ENCODE measurements at places on chromosomes 7 and 10.

GRCh38 chr10:80397014-80397413 is 11.3 kb upstream of the PRXL2A start:
- no peak for DNase-seq

- DNase-seq = no peak
These were observed 74.7 kb downstream of the LSM5 start for GRCh38 chr7:32415519-32415918.

DNA sequence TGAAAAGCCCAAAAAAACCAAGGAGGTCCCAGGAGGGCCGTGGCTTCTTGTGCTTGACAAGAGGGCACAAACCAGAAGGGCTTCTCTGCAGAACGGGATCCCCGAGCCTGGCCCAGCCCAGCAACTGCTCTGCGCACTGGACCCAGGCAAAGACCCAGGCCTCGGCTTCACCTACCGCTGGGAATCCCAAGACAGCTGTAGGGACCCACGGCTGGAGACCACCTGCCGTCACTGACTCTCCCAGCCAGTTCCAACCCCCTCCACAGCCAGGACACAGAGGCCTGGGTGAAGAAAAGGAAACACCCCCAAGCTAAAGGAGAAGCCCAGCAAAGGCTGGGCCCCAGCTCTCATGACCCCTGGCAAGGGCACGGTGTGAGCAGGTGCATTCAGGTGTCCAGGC is 24.3 kb downstream of the PDGFA start:
- DNase-seq = no peak

DNA sequence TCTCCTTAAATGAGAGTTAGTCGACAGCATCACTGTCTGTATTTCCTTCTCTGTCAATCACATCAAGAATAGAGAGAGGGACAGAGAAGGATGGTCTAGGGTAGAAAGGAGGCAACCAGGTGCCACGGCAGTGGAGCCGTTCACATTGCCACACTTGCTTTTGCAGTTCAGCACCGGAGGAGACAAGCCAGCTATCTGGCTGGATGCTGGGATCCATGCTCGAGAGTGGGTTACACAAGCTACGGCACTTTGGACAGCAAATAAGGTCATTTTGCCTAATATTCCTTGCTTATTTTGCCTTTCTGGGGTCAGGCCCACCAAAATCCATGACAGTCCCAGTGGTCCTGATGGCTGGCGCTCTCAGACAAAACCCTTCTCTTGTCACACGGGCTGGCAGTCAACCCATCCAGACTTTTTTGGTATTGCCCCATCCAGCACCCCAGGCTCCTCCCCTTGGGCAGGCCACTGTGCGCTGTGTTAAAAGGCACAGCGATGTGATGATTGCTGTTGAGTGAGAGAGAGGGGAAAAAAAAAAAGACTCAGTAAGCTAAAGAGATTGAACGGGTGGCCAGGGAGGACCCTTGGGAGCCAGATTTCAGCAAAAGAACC is 8.4 kb downstream of the CPA2 start:
- no peak for DNase-seq

DNA sequence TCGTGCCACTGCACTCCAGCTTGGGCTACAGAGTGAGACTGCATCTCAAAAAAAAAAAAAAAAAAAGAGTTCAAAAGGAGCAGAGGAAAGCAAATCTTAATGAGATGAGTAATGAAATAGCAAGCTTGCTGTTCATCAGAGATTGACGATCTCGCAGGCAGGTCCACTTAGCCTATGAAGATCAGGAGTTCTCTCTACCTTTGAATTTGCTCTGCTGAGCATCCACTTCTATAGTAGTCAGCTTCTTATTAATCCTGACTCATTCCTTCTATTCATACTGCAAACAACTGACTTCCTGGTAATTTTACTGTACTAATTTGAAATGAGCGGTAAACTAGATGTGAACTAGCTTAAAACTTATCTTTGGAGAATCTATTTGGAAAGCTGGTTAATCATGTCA is 1014.6 kb downstream of the GATA3 start:
- no peak for DNase-seq

GRCh38 chr10:49387071-49387470 is 8.8 kb downstream of the DRGX start:
- no peak for DNase-seq

DNA sequence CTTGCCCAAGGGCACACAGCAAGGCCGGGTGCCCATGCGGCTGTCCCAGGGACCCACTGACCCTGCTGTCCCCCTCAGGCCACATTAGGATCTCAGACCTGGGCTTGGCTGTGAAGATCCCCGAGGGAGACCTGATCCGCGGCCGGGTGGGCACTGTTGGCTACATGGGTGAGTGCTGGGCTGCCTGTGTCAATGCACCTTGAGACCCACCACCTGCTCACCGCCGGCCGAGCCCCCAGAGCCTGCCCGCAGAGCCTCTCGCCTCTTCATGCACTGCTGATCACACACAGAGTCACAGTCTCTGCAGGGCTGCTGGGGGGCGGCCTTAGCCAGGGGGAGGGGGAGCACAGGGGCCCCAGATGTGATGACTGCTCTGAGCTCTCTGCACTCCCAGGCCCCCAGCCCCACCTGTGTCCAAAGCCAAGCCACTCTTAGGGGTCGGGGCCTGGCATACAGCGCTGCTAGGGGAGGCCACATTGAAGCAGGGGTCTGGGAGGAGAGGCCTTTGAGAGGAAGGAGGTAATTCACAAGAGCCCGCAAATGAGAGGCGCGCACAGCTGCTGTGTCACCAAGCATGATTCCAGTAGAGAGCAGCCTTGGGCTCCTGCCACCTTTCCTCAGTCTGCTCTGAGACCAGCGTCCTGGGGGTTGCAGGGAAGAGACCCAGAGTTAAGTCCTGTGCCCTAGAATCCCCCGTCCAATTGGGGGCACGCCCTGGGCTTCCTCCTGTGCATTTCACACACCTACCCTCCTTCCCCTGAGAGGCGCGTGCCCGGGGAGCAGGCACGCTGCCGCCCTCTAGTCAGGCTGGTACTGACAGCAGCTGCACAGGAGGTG is 100.4 kb downstream of the RGS10 start:
- no peak for DNase-seq

- DNase-seq = no peak
These were observed 26.5 kb upstream of the GPR141 start for GRCh38 chr7:37656913-37657530.

- peak; percentile 73 for DNase-seq
These were observed 1.7 kb upstream of the TNKS2 start for GRCh38 chr10:91796331-91797047.

GRCh38 chr7:41627645-41628298 is 75.1 kb downstream of the INHBA start:
- DNase-seq = no peak

- DNase-seq = no peak
These were observed 3.2 kb downstream of the PRF1 start for GRCh38 chr10:70599319-70599718.

- no peak for DNase-seq
These were observed 34.4 kb upstream of the DYNC1I1 start for GRCh38 chr7:95737828-95738505.

GRCh38 chr7:102836191-102836919 is 76.4 kb upstream of the LRRC17 start:
- no peak for DNase-seq

- DNase-seq = peak; percentile 26
These were observed 70.5 kb upstream of the ABI1 start for GRCh38 chr10:26931223-26931622.

DNA sequence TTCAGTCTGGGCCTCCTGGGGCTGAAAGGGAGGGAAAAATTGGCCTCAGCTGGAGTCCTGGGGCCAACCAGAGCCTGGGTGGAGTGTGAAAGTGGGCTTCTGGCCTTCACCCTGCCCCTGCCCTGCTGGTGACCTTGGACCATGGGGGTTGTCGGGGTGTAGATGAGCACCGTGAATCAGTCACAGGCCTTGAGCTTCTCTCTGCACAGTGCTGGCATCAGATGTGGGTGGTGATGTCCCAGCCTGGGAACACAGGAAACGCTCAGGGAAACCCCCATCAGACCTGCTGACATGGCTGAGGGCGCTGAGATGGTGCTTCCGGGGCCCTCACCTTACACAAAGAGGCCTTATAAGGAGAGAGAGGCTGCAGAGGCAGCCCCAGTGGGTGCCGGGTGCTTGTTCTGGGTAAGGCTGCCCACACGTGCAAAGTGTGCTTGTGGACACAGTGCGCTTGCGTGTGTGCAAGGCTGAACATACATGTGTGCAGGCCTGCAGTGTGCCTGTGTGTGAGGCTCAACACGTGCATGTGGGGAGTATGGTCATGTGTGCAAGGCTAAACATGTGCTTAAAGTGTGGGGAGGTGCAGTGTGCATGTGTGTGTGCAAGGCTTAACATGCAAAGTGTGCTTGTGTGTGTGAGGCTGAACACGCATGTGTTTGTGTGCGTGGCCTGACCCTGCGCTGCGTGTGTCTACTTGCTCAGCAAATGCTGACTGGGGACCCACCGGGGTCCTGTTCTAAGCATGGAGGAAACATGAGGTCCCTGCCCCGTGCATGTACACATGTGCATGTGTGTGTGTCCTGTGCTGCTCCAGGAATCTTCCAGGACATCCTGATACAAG is 6.5 kb downstream of the ARPC1B start:
- DNase-seq = peak; percentile 95

- DNase-seq = no peak
These were observed 366.1 kb upstream of the ANKRD30A start for GRCh38 chr10:36759141-36759805.

DNA sequence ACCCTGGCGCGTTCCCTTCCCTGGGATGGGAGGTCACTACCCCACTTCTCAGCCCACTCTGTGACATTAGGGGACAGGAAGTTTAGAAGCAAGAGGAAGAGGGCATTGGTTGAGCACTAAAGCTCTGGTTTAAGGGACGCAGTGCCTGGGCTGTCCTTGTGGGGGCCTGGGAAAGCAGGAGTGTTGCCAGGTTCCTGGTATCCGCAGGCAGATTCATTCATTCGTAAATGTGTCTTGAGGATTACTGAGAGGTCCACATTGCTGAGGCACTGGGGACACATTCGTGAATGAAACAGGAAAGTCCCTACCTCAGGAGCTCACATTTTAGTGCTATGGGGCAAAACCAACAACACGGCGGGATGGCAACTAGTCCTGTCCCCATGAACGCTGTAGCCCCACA is 69.4 kb downstream of the COL13A1 start:
- no peak for DNase-seq

DNA sequence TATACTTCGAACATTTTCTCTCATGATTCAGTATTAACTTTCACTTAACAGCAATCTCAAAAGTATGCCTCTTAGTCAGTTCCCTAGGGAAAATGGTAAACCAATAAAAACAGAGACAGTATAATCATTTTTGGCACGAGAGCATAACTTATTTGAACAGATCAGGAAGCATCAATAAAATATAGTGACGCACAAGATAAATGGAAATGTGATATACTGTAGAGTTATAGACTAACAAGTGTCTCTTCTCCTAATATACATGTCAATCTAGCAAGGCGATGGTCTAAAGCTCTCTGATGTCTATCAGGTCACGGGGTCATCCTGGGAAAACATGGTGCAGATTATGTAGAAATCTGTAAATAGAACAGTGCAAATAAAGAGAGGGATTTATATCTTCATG is 131.6 kb downstream of the HGF start:
- no peak for DNase-seq

DNA sequence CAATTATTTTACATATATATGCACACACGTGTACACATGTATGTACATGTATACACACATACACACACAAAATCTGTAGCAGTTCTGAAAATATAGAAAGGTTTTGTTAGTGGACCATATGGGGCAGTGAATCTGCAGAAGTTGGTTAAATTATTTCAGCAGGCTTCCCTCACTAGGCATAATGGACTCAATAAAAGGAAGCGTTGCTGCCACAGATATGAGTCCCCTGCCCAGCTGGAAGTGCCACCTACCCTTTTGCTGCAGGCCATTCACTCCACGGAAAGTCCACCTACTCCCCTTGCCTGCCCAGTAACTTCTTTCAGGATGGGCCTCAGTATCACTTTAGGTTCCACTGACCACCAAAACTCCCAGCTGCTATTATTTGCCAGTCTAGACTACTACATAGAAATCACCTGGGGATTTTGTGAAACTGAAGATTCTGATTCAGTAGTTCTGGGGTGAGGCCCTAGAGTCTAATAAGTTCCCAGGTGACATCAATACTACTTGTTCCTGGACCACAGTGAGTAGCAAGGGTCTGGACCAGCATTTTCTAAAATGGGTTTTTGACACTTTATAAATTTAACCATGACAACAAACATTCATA is 29.3 kb upstream of the CROT start:
- no peak for DNase-seq

GRCh38 chr7:6430271-6430940 is 17.3 kb downstream of the DAGLB start:
- no peak for DNase-seq

DNA sequence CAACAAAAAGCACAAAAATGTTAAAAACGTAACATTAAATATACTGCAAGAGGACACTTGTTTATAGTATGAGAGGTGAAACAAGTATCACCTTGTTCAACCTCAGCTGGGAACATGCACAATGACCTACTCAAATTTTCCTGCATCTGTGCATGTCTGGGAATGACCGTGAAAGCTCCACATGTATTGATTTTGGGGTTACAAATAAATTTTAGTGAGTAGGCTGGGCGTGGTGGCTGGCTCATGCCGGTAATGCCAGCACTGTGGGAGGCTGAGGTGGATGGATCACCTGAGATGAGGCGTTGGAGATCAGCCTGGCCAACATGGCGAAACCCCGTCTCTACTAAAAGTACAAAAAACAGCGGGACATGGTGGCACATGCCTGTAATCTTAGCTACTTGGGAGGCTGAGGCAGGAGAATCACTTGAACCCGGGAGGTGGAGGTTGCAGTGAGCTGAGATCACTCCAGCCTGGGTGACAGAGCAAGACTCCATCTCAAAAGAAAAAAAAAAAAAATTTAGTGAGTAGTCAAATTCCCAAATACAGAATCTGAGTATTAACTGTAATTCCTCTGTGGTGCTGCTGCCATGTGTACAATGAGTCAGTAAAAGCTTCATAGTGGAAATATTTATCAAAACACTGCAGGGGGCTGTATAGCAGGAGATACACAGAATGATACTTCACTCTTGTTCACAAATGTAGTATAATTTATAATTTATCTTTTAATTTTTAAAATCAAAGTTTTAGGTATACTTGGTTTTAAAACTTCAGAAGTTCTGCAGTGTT is 41.1 kb downstream of the SUGCT start:
- DNase-seq = no peak

Measured in activated CD8-positive, alpha-beta T cell treated with anti-CD3 and anti-CD28 coated beads, Interleukin-2, amount 10 ng/mL, durations not matched to agents 7 days and 5 days (primary cell).